ENCODE measurements at places on chromosomes 5 and 9.

GRCh38 chr9:18129809-18130334 is 344.1 kb upstream of the ADAMTSL1 start:
- DNase-seq, result no peak

DNA sequence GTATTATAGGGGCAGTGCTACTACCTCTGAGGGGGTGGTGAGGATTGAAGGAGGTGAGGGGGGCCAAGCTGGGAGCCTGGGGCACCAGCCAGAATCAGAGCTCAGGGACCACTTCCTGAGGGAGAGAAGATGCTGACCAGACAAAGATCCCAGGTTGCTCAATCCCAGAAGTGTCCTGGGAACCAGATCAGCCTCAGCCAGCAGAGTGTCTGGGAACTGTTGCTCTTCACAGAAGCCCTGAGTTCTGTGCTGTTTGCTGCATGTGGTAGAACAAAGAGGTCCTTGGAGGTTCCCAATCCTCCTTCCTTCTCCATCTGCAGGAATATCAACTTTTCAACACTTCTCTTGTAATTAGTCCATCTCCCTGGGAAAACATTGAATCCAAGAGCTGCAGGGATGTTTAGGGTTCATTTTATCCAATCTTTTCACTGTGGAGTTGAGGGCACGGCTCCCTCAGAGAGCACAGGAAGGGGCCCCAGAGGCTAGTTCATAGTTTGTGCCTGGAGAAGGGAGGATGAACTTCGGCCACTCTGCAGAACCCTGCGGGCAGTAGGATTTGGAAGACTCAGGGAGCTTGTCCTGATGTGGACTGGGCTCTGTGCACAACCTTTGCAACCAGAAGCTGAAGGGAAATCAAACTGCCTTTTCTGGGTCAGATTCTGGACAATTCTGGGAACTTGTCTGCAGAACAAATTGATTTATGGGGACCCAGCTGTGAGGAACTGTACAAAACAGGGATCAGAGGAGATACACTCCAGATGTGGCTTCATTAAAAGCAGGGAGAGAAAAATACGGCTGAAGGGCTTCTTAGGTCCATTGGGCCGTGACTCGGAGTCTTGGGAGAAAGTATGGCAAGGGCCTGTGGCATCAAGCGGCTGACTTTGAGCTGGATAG is 57.1 kb downstream of the GALNT12 start:
- no peak for DNase-seq

- DNase-seq, result no peak
Measured at GRCh38 chr5:2239201-2239910, 356.6 kb upstream of the IRX4 start.

- no peak for DNase-seq
Measured at GRCh38 chr9:131433302-131433854, 39.5 kb downstream of the PRRC2B start.

DNA sequence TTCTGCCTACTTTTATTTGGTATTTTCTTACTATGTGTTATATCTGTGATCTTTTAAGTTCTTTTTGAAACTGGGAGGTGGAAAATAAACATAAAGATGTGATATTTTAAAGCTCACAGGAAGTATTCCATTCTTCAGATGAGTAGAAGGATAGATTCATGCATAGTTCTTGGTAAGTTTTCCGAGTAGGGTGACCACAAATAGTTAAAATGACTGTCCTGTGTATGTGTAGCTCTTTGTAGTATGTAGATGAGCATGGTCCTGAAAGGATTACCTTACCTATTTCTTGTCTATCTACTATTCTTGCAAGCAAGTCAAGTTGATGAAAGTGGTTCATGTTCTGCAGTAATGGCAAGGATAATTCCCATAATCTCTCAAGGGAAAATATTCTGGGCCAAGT is 47.7 kb downstream of the SRFBP1 start:
- DNase-seq, result peak; percentile 49
